Stimulated activated CD4-positive, alpha-beta T cell treated with anti-CD3 and anti-CD28 coated beads, Interleukin-15, amount 100 ng/mL, for 24 hours (primary cell): ENCODE measurements at places on chromosomes 7 and 10.

GRCh38 chr7:83365746-83366145, 203.1 kb upstream of the PCLO start:
- DNase-seq = no peak

GRCh38 chr7:111067682-111068081, 23.2 kb upstream of the LRRN3 start:
- no peak for DNase-seq

GRCh38 chr10:16866541-16867275, 49.5 kb upstream of the RSU1 start:
- no peak for DNase-seq

- no peak for DNase-seq
Measured at GRCh38 chr10:1308173-1308961, 252.2 kb downstream of the WDR37 start.

DNA sequence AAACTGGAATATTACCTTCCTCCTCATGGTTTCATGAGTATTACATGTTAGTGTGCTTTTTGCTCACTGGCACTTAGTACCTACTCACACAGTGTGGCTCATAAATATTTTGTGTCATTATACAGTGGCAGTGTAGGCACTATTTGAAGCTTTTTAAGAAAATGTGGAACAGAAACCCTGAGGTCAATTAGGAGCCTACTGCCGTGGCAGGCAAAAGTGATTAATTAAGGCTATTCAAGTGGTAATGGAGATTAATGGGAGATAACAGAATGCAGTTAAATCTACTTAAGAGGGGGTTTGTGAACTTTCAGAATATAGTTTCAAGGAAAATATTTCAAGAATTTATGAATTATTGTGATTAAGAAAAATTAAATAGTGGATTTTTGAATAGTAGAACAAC, 277.6 kb downstream of the HGF start:
- no peak for DNase-seq

DNA sequence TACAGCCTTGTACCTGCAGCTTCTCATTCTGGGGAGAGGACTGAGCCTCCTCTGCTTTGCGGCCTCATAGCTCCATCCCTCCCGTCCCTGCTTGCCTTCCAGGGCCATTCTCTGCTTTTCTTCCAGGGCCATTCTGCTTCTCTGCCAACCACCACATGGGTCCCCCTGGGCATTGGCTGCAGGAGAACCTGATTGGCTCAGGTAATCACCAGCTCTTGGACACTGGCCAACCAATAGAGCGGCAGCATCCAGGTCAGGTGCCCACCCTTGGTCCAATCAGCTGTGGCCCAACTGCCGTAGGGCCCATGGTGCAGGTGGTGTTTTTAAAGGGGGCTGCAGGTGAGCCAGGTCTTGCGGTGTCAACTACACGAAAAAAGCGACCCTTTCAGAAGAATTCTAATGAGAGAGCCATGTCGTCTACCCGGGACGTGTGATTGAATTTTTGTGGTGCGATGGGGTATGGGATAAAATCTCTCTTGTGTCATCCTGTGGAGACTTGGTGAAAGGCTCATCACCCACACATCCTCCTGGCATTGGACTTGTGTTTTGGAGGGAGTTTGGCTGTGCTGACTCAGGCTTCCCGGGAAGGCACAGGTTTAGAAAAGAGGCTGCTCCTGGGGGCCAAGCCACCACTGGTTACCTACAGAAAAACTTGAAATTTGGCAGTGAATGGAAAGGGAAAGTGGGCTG, 46.0 kb upstream of the PODXL start:
- DNase-seq = no peak
